Activated CD8-positive, alpha-beta T cell treated with anti-CD3 and anti-CD28 coated beads for 36 hours (primary cell): ENCODE measurements at places on chromosomes 2 and 18.

GRCh38 chr2:29187926-29188325 lies 72.7 kb downstream of the CLIP4 start:
- no peak for DNase-seq

DNA sequence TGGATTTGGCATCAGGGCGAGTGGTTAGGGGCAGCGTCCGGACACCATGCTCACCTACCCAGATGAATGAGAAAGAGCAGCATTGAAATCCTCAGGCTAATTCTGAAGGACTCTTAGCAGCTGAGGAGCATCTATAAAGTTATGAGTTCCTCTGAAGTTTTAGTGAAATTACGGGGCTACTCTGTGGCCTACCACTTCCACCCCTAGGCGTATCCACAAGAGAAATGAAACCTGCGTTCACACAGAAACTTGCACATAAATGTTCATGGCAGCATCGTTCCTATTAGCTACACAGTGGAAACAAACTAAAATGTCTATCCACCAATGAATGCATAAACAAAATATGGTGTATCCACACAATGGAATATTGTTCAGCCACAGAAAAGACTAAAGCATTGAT lies 98.0 kb downstream of the GBX2 start:
- DNase-seq: no peak

GRCh38 chr2:36493306-36493705 lies 104.7 kb downstream of the FEZ2 start:
- DNase-seq: no peak

DNA sequence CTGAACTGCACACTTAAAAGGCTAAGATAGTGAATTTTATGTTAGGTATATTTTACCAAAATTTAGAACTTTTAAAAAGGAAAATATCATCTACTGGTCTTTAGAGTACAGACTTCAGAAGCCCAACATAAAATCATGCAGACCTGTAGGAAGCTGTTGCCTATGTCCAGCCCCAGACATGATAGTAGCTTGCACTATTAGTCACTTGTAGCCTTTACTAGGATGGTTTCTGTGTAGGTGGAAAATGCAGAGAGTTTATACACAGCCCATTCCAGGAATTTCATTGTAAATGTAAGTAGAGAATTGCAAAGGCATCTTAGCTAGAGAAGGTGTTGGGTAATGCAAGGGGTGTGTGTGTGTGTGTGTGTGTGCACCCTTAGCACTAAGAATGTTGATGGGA lies 640.2 kb downstream of the RNF144A start:
- no peak for DNase-seq

- no peak for DNase-seq
Observed at GRCh38 chr18:3250237-3251107, 2.9 kb downstream of the MYL12A start.

DNA sequence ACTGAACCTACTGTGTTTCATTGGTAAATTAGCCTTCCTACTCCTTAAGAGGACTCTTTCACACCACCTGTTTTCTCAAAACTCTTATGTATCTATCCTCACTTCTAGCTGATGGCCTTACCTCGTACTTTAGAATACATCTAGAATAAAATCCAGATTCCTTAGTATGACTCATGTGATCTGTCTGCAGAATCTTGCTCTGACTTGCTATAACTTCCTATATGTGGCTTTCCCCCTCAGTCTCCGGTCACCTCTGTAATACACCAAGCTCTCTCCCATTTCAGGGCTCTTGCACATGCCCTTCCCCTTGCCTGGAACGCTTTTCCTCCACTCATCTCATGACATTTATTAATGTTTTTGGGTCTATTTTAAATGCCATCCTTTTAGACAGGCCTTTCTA lies 95.6 kb upstream of the LHCGR start:
- no peak for DNase-seq

- DNase-seq: no peak
Observed at GRCh38 chr18:2644535-2644934, 11.0 kb upstream of the SMCHD1 start.

- no peak for DNase-seq
Observed at GRCh38 chr2:213627835-213628460, 343.7 kb downstream of the SPAG16 start.

DNA sequence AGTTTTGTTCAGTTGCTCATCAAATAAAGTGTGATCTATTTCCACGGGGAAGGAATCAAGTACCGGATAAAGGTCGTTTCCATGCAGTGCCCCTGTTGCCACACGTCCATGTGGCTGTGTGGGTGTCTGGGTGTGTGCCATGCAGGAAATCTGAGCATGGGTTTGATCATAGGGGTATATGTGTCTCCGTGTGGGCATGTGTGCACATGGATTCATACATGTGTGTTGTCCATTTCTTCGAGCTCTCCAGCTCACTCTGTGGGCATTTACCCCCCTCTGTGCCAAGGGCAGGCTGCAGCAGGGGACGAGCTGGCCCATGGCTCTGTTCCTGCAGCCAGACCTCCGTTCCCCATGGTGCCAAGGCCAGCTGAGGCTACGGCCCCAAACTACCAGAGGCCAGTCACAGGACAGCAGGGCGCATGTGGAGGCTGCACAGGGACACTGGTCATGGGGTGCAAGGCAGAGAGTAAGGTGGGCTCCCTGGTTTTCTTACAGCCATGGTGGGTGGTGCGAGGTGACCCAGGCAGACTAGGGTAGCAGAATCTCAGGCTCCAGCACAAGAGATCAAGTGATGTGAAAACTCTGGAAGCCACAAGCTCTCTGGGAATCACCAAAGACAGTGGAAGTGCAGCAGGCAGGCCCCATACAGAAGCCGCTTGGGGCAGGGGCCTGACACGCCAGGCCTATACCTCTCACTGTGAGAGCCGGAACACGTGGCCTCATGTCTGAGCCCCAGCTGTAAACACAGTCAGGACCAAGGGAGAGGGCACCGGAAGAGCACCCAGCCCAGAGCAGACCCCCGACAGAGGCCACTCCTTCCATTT lies 66.4 kb upstream of the RAB6C start:
- DNase-seq: no peak

DNA sequence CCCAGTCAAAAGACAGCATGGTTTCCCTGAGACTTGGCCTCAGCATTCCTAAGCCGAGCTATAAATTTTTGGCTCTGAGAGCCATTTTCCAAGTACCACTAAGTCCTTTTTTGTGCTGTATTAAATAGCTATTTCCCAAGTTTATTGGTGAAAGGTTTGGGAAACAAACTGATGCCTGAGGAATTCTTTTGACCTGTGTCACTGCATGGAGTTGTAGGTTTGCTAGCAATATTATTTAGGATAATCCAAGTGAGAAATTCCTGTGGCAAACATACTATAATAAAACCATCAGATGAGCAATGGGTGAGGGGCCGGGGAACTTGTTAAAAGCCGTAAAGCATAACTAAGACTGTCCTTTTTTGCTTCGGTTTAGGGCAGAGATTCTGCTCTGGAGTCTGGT lies 28.4 kb downstream of the ARHGAP28 start:
- no peak for DNase-seq

- DNase-seq: no peak
Observed at GRCh38 chr2:176072292-176072669, 11.5 kb downstream of the EVX2 start.

DNA sequence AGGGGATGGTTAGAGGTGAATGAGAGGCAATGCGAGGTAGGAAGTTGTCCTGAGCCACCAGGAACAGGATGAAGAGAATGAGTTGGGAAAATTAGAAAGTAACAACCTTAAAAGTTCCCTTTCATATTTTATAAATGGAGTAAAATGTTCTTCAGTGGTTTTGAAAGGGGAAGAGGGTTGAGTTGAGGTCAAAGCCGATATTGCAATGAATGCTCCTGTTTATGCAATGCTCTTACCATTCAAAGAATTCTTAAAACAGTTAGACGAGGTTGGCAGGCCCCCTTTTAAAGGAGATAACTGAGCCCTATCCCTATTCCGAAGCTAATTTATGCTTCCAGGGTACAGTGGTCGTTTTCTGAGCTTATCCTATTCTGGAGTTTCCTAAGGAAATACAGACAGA lies 2110.3 kb upstream of the CELF4 start:
- no peak for DNase-seq

DNA sequence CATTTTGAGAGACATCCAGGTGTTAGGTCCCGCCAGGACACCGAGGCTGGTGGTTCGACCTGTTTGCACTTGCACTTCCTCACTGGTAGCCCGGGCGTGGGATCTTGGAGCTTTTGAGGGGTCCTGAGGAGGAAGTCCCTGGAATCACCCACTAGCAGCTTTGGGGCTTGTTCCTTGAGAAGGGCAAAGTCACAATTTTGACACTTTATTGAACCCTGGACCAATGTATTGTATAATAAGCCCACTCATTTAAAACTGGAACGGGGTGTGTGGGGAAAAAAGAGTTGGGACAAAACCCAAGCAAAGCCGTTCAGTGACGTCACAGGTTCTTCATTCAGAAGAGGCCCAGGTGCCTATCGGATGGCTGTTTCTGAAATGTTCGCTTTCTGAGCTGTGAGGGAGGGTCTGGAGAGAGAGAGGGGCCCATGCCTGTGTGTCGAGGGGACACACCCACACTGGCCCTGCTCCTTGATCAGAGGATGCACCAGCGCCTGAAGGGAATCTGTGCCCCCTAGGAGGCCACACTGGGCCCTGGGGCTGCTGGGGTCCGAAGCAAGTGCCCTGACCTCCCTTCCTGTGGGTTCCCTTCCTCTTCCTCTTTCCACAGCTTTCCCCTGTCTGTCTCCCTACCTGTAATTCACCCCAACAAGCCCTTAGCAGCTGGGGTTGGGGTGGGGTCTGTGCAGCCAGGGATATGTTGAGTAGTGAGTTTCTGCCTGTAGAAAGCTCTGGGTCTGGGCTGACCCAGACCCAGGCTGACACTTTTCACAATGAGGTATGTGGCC lies 2.6 kb downstream of the LPIN1 start:
- no peak for DNase-seq

DNA sequence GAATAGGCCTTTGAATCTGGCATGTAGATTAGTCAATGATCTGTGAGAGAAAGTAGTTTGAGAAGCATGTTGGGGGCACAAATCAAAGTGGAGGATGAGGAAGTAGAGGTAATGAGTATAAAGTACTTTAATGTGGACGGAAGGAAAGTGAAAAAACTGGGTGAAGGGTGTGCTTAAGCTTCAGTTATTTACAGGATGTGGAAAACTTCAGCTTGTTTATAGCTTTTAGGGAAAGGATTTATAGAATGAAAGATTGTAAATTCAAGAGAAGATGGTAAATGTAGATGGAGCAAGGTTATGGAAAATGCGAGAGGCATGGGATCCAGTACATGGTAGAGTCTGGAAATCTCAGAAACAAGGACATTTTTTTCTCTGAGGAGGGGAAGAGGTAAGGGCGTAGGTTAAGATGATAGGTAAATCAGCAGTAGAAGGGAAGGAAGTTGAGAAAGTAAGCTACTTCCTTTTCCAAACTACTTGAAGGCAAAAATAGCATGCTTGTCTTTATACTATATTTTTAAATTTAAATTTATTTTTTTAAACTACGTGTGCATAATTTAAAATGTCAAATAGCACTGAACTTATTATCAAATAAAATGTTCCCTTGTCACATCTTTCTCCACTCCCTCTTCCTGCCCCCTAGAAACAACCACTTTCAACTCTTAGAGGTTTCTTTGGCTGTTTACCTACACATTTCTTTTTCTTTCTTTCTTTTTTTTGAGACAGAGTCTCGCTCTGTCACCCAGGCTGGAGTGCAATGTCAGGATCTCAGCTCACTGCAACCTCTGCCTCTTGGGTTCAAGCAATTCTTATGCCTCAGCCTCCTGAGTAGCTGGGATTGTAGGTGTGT lies 8.5 kb downstream of the FAM117B start:
- DNase-seq: no peak

DNA sequence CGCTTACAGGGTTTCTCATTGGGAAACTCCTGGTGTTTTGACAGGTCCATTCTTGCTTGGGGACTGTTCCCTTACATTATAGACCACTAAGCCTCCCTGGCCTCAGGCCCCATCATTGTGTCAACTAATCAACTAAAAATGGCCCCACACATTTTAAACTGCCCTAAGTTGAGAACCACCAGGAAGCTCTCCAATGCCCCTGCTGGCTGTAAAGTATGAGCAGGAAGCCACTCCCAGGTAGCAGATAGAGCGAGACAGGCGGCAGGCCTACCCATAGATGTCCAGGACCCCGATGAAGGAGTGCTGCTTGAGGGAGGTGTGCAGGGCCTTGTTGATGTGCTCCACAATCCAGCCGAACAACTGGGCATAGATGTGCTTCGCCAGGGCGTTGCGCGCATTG lies 160.7 kb upstream of the ACAA2 start:
- no peak for DNase-seq

- no peak for DNase-seq
Observed at GRCh38 chr18:76967721-76968472, 145.5 kb downstream of the ZNF236 start.

- DNase-seq: no peak
Observed at GRCh38 chr2:201830666-201831065, 24.3 kb downstream of the CDK15 start.

DNA sequence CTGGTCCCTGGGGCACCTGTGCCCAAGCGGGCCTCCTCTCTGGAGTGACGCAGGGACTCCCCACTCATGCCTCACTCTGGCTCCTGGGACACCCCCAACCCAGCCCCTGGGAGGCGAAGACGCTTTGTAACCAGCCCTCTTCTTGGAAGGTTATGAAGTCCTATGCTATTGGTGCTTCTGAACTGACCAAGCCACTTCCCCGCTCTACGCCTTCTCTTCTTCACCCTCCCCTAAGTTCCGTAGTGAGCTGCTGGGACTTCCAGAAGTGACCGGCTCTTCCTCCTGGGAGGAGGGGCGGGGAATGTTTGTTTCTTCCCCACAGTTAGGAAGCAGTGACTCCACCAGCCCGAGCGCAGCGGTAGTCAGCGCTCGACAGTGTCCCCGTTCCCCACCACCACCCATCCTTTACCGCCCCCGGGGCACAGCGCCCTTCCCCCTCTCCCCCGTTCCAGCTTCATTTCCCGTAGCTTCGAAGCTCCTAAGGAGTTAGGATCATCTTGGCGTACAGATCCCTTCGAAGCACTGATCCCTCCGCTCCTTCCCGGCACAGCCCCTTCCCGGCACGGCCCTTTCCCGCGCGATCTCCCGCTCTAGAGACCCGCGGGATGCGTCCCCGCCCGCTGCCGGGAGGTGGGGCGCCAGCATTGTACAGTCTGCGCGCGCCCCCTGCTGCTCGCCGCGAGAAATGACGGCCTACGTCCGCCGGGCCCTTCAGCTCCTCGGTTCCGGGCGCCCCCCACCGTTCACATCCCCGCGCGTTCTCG lies 25.3 kb upstream of the NOTO start:
- DNase-seq: peak; percentile 95

DNA sequence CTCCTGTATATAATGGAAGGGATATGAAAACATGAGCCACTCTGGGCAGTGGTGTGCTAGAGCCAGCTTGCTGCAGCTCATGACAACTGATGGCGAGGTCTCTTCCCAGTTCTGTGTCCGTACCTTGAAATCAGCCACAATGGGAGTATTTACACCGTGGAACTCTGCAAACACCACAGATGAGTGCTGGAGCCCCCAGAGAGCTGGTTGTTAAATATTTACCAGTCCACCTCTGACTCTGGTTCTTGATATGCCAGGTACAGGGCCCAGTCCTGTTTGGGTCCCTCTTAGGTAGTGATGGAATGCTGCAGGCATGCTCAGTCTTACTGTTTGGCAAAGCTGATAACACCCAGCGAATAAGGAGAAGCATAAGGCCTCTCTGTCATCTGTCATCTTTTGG lies 116.1 kb upstream of the GLI2 start:
- no peak for DNase-seq
